Myocyte (in vitro differentiated cells): ENCODE measurements at places on chromosomes 13 and 19. TPM values are rescaled to one million over a fixed set of nuclear protein-coding genes. Genes with fewer than 3 reads are reported as not detected.

LYPD5 gene
- 0.11 TPM in 1 of 2 replicates, not detected in the other for total RNA-seq

GAPDHS gene
- total RNA-seq = not detected in 2 replicates

TMEM238 gene
- not detected in 2 replicates for total RNA-seq

KLK12 gene
- not detected in 2 replicates for total RNA-seq

STOML3 gene
- total RNA-seq = not detected in 2 replicates

PODNL1 gene
- total RNA-seq = 2.0 and 5.6 TPM in 2 replicates

ZNF829 gene
- total RNA-seq = 3.4 and 3.8 TPM in 2 replicates

ETV2 gene
- not detected in 2 replicates for total RNA-seq

ZNF562 gene
- 21.3 and 21.8 TPM in 2 replicates for total RNA-seq

MIR17HG gene
- 3.6 and 4.6 TPM in 2 replicates for total RNA-seq

CEACAM7 gene
- total RNA-seq = not detected in 2 replicates

ZSCAN5B gene
- not detected in 2 replicates for total RNA-seq

PCDH20 gene
- total RNA-seq = not detected in 2 replicates

NUDT19 gene
- 21.1 and 27.5 TPM in 2 replicates for total RNA-seq

OR10H2 gene
- total RNA-seq = not detected in 2 replicates

ZNF569 gene
- total RNA-seq = 7.8 and 9.8 TPM in 2 replicates

USHBP1 gene
- total RNA-seq = not detected in 2 replicates

SIGLEC9 gene
- total RNA-seq = not detected in 2 replicates

ANKLE1 gene
- 0.27 and 0.36 TPM in 2 replicates for total RNA-seq

PCDH17 gene
- total RNA-seq = not detected in 2 replicates

SPIB gene
- total RNA-seq = 0.73 and 2.4 TPM in 2 replicates

DMKN gene
- total RNA-seq = 3.0 and 9.7 TPM in 2 replicates

NOVA2 gene
- not detected in 2 replicates for total RNA-seq

F7 gene
- total RNA-seq = not detected in 2 replicates

SHISA7 gene
- not detected in 2 replicates for total RNA-seq

SOX1 gene
- not detected in 2 replicates for total RNA-seq

ADGRE3 gene
- not detected in 2 replicates for total RNA-seq

SUPT5H gene
- 107 and 124 TPM in 2 replicates for total RNA-seq

SH2D3A gene
- not detected in 2 replicates for total RNA-seq

PTGER1 gene
- not detected in 2 replicates for total RNA-seq

IL12RB1 gene
- total RNA-seq = not detected in 2 replicates

GRK1 gene
- total RNA-seq = not detected in 2 replicates

PRODH2 gene
- not detected in 2 replicates for total RNA-seq

ZNF296 gene
- not detected in 2 replicates for total RNA-seq

BRCA2 gene
- total RNA-seq = 1.9 and 4.9 TPM in 2 replicates

ZNF414 gene
- 5.4 and 6.1 TPM in 2 replicates for total RNA-seq

PNMA8C gene
- total RNA-seq = 0.05 and 0.10 TPM in 2 replicates

ZNF14 gene
- 5.4 and 5.6 TPM in 2 replicates for total RNA-seq

ZNF317 gene
- 24.7 and 26.0 TPM in 2 replicates for total RNA-seq

B3GNT8 gene
- total RNA-seq = not detected in 2 replicates

GIPR gene
- 0.37 TPM in 1 of 2 replicates, not detected in the other for total RNA-seq

POGLUT2 gene
- total RNA-seq = 9.3 and 9.7 TPM in 2 replicates

S1PR2 gene
- 1.8 and 3.5 TPM in 2 replicates for total RNA-seq

SCN1B gene
- 21.8 and 28.4 TPM in 2 replicates for total RNA-seq
